ENCODE measurements at places on chromosomes 3 and 15. TPM values are rescaled to one million over a fixed set of nuclear protein-coding genes. Genes with fewer than 3 reads are reported as not detected.

DNA sequence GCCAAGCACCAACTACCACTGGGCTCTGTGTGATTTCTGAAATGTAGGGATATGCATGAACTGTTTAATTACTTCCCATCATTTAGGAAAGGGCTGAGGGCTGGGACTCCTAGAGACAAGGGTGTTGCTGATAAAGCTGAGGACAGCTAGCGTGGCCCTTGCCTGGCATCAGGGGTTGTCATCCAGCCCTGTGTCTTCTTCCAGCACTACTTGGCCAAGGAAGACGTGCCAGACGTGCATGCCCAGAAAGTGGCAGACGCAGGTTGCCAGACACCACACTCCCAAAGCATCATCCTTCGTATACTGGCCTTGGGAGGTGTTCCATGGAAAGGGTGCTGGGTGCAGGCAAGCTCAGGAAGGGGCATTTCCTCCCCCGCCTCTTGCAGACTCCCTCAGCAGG, 64.8 kb downstream of the LRIG1 start:
- no peak for DNase-seq
- H3K36me3 ChIP-seq, result peaks cover 2% of the 10 kb centered on the region
- peaks cover 59% of the 10 kb centered on the region for H3K4me1 ChIP-seq
- no peak overlapping the region for H3K4me3 ChIP-seq
- H3K27ac ChIP-seq, result peak overlapping the region; percentile 37

DNA sequence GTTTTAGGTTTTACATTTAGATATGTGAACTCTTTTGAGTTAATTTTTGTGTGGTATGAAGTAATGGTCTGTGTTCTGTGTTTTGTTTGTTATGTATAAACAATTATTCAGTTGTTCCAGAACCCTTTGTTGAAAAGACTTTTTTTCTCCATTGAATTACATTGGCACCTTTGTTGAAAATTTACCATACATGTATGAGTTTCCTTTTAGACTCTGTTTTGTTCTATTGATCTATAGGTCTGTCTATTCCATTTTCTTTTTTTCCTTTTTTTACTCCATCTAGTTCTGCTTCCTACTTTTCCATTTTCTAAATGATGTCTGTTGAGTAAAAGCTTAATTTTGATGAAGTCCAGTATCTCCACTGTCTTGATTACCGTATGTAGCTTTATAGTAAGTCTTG, 31.4 kb downstream of the ARIH2 start:
- no peak overlapping the region for H3K4me3 ChIP-seq
- H3K36me3 ChIP-seq, result peaks cover 6% of the 10 kb centered on the region
- DNase-seq, result no peak
- no peak overlapping the region for H3K27ac ChIP-seq

DNA sequence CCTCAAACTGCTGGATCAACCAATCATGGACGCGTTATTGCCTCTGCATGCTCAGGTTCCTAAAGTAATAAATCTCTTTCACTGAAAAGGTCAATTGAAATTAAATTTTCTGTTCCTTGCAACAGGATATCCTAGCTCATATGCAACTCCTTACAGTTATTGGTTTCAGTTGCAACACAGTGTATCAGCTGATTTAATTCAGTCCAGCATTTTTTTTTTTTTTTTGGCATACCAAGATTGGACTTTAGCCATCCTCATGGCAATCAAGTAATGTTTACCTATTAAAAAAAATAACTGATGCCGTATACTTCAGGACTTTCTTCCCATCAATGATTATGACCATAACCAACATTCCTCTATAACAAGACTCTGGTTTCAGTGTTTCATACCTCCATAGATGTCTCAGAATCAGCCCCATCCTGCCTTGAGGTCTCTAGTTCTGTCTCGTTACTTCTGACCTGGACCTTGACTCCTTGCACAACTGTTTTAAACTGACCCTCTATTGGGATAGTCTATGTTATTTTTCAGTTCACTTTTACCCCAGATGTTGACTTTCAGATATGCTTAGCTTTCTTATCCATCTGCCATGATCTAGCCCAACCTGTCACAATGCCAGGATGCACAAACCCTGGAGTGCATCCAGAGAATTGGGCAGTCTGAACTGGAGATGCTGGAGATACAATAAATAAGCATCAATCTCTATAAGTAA, 265.0 kb upstream of the GADL1 start:
- no peak overlapping the region for H3K4me3 ChIP-seq
- peaks cover 2% of the 10 kb centered on the region for H3K36me3 ChIP-seq
- no peaks in the 10 kb centered on the region for H3K27me3 ChIP-seq
- H3K27ac ChIP-seq, result no peak overlapping the region
- no peak for DNase-seq

DAZL gene
- total RNA-seq, result not detected

ZPLD1 gene
- total RNA-seq, result not detected
